ENCODE measurements at places on chromosomes 1 and 21. TPM values are rescaled to one million over a fixed set of nuclear protein-coding genes. Genes with fewer than 3 reads are reported as not detected.

Gene L1TD1
- not detected for total RNA-seq

Gene TCEANC2
- total RNA-seq = 2.1 TPM

Gene TRIM45
- total RNA-seq = 1.6 TPM

Gene COL9A2
- total RNA-seq = 0.36 TPM

Gene OR10J1
- not detected for total RNA-seq

Gene NR1I3
- 0.15 TPM for total RNA-seq

Gene SELL
- total RNA-seq = 0.20 TPM

Gene FAM72A
- total RNA-seq = 11.2 TPM

Gene OR2G6
- total RNA-seq = not detected

Gene SMG7
- total RNA-seq = 40.1 TPM

Gene IVL
- 0.06 TPM for total RNA-seq

Gene NCF2
- total RNA-seq = 3.9 TPM

Gene FAM72D
- 7.3 TPM for total RNA-seq

Gene SLAMF6
- total RNA-seq = not detected

Gene PRELP
- total RNA-seq = not detected

Gene RPF1
- total RNA-seq = 35.2 TPM

Gene TNFRSF4
- total RNA-seq = not detected

Gene AUNIP
- 8.0 TPM for total RNA-seq

Data from A549 treated with CORT108297 at 1 μM for 4 hours (cell line).